ENCODE measurements at places on chromosomes 12 and 14. TPM values are rescaled to one million over a fixed set of nuclear protein-coding genes. Genes with fewer than 3 reads are reported as not detected.

The DBX2 gene
- 0.09 TPM for total RNA-seq

The NANOG gene
- 1.3 TPM for total RNA-seq

The CCDC38 gene
- 0.73 TPM for total RNA-seq

The CAPZA3 gene
- total RNA-seq: not detected

The SRRM4 gene
- total RNA-seq: 0.24 TPM

The CLEC4D gene
- total RNA-seq: not detected

The TMTC1 gene
- 13.0 TPM for total RNA-seq

DNA sequence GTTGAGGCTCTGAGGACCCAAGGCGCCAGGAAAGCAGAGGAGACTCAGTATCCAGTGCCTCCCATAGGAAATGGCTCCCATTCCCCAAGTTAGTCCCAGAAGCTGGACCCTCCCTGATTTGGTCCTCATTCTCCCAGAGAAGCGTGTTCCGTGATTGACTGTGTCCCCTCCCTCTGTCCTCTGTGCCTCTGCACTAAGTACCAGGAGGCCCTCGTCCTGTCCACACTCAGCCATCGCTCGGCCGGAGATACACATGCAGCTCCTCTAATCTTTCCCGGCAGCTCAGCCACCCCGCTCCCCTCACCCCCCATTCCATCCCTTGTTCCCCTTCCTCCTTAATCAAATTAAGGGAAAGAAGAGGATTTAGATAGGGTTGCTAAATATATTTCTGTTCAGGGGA is 28.3 kb upstream of the ATP2A2 start:
- ATAC-seq: no peak

- no peak for ATAC-seq
Observed at GRCh38 chr14:98133806-98134205, 1138.2 kb downstream of the BCL11B start.

DNA sequence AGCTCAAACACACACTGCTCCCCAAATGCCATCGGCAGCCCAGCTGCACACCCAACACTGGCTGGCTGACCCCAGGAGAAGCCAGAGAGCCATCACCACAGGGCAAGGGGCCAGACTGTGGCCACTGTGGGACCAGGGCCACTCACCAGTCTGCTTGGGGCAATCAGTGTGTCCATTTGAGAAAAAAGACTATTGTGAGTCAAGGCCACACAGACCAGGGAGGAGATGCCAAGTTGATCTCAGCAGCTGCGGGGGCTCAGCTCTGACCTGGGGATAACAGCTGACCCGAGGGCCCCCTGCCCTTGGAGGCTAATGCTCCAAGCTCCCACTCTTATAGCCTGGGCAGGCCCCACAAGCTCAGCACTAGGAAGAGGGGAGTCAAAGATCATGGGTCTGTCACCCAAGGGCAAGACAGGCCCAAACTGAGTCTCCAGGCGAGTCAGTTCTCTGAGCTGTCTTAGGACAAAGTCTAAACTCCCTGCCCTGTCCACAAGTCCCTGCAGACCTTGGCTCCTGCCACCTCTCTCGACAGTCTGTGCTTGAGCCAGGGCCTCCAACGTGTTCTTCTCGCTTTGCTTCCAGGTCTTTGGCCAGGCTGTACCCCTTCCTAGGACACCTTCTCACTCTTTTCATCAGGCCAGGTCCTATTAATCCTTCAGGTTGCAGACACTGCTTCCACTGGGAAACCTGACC is 30.1 kb upstream of the PNMA1 start:
- no peak for ATAC-seq

GRCh38 chr14:104676694-104677511 is 12.5 kb upstream of the INF2 start:
- ATAC-seq: peak; percentile 48

GRCh38 chr12:52494518-52494917 is 1.5 kb upstream of the KRT6A start:
- no peak for ATAC-seq

- ATAC-seq: peak; percentile 28
Observed at GRCh38 chr12:72207486-72208409, 64.4 kb upstream of the TRHDE start.
